ENCODE measurements at places on chromosomes 13 and 19. TPM values are rescaled to one million over a fixed set of nuclear protein-coding genes. Genes with fewer than 3 reads are reported as not detected.

DNA sequence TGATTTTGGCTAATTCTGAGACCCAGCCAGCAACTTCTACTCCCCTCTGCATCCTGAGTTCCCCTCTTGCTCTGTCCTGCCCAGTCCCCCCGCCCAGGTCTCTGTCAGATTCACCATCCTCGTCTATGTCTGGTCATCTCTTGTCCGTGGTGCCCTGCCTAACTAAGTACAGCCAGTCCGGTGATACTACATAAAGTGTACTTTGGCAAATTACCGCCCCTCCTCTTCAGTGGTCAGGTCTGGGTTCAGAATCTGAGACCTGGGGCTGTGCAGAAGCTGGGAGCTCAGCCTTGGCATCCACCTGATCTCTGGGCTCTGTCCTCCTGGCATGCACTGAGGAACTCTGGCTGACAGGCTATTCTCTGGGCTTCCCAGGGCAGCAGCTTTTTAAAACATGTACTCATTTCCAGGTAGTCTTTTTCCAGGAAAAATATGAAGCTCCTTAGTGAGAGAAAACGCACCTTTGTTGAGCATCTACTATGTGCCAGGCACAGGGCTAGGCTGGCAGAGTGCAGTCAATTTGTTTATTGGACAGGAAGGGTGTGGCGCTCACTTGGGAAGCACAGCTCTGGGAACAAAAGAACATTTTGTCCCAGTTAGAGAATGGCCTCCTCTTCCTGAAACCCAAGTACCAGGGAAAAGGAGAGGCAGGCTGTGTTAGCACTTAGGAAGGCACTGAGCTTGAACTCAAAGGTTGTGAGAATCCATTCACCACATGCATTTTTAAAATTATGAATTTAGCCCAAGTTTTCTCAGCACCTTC lies 88.9 kb downstream of the TSHZ3 start:
- no peak overlapping the region for H3K4me3 ChIP-seq
- H3K36me3 ChIP-seq, result no peaks in the 10 kb centered on the region
- no peak overlapping the region for H3K27ac ChIP-seq
- H3K27me3 ChIP-seq, result no peaks in the 10 kb centered on the region

DNA sequence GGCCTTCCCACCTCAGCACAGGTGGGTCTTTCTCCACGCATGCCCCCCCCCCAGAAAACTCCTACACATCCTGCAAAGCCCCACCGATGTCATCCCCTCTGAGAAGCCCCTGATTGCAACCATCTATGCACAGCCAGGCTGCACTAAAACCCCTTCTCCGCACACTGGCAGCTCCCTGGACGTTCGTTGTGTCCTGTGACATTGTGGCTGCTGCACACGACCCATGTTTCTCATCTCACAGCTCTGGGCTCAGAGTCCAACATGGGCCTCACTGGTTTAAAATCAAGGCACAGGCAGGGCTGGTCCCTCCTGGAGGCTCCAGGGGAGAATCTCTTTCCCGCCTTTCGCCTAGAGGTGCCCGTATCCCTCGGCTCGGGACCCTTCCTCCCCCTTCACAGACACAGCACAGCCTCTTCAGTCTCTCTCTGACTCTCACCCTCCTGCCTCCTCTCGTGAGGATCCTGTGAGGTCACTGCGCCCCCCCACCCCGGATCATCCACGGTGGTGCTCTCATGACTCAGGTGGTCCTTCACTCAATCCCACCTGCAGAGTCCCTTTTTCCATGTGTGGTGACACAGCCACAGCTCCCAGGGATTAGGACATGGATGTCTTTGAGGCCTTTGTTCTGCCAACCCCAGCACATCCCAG lies 71.2 kb downstream of the GADD45B start:
- no peaks in the 10 kb centered on the region for H3K36me3 ChIP-seq
- DNase-seq, result no peak
- peak overlapping the region; percentile 50 for H3K4me3 ChIP-seq
- peak overlapping the region; percentile 94 for H3K27ac ChIP-seq
- H3K27me3 ChIP-seq, result no peaks in the 10 kb centered on the region
- peaks cover 44% of the 10 kb centered on the region for H3K4me1 ChIP-seq

- H3K27ac ChIP-seq, result no peak overlapping the region
- H3K4me1 ChIP-seq, result no peaks in the 10 kb centered on the region
- no peak for DNase-seq
- H3K4me3 ChIP-seq, result peak overlapping the region; percentile 26
Observed at GRCh38 chr13:101150998-101151397, 265.3 kb downstream of the NALCN start.

Gene SEMA6B
- total RNA-seq, result 17.4 TPM

Gene VSTM1
- not detected for total RNA-seq

GRCh38 chr13:23743278-23744076 lies 145.7 kb downstream of the MIPEP start:
- no peaks in the 10 kb centered on the region for H3K27me3 ChIP-seq
- H3K4me1 ChIP-seq, result peaks cover 7% of the 10 kb centered on the region
- H3K4me3 ChIP-seq, result no peak overlapping the region
- no peaks in the 10 kb centered on the region for H3K36me3 ChIP-seq
- no peak for DNase-seq

- no peak overlapping the region for H3K4me3 ChIP-seq
- H3K27ac ChIP-seq, result no peak overlapping the region
- no peaks in the 10 kb centered on the region for H3K36me3 ChIP-seq
- no peaks in the 10 kb centered on the region for H3K27me3 ChIP-seq
Observed at GRCh38 chr13:90205081-90205480, 1142.4 kb upstream of the MIR17HG start.

GRCh38 chr19:50242581-50242980 lies 39.2 kb downstream of the MYH14 start:
- H3K27ac ChIP-seq, result no peak overlapping the region
- no peak overlapping the region for H3K4me3 ChIP-seq
- no peaks in the 10 kb centered on the region for H3K36me3 ChIP-seq
- no peaks in the 10 kb centered on the region for H3K4me1 ChIP-seq
- no peaks in the 10 kb centered on the region for H3K27me3 ChIP-seq

DNA sequence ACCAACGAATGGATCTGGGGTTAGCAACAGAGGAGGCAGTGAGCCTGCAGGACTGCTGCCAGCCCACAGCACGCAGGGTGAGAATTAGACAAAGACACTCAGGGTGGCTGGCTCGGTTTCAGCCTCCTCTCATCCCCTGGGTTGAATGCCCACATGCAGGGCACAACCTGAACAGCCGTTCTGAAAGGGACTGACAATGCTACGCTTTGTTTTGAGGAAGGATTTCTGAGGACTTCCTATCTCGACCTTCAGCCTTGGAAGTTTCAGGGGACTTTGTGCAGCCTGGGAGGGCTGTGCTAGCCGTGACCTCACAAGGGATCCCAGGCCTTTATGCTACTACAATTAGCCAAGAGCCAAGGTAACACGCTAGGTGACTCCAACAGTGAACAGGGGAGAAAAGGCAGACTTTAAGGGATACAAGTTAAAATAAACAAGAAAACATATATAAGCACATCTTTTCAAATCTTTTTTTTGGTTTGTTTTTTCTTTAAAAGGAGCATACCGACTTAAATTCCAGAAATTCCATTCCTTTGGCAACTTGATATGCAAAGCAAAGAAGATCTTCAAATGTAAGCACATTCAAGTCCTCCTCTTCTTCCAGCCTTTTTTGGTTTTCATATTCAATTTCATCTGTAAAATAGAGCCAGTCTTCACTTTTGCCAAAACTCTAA lies 34.5 kb upstream of the URAD start:
- no peak for DNase-seq
- H3K4me3 ChIP-seq, result no peak overlapping the region
- H3K4me1 ChIP-seq, result no peaks in the 10 kb centered on the region
- no peaks in the 10 kb centered on the region for H3K36me3 ChIP-seq

- DNase-seq, result no peak
- H3K4me1 ChIP-seq, result no peaks in the 10 kb centered on the region
- H3K4me3 ChIP-seq, result no peak overlapping the region
- no peaks in the 10 kb centered on the region for H3K27me3 ChIP-seq
Observed at GRCh38 chr13:59133903-59134302, 1029.8 kb downstream of the DIAPH3 start.

DNA sequence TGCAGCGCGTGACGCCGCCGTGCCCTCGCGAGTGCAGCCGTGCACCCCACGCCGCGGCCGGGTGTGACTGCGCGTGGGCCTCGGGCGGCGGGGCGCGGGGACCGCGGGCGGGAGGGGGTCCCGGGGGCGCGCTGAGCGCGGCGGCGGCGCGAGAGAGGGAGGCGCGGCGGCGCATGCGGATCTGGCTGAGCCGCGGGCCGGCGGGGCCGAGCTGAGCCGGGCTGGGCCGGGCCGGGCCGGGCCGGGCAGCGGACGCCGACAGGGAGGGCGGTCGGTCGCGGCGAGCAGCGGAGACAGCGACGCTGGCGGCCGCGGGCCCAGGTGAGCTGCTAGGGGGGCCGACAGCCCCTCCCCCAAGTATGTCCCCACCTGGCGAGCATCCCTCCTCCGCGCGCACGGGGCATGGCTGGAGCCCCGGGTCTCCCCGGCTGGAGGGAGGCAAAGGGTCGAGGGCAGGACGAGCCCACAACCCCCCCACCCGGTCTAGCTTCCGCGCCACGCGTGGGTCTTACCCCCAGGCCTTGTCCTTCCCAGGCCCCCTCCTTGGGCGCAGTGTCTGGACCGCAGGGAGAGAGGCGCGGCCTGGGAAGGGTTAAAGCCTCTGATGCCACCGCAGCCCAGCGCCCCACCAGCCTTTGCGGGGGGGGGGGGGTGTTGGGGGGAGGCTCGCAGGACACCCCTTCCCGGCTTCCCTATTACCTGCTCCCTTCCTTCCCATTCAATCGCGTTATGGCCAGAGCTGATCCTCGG lies at the start of gene SPTBN4:
TSS of gene SPTBN4 (plus strand) at position 17 of the 750 bp plus-strand sequence. CDS start 5,621 bp downstream, outside the sequence.
- peak within 1 kb of the TSS; percentile 35 for H3K27ac ChIP-seq
- peaks cover 25% of the 10 kb centered on the region for H3K4me1 ChIP-seq
- peak within 1 kb of the TSS; percentile 83 for H3K4me3 ChIP-seq
- no peaks in the 10 kb centered on the region for H3K36me3 ChIP-seq
- no peaks in the 10 kb centered on the region for H3K27me3 ChIP-seq
- no peak for DNase-seq

DNA sequence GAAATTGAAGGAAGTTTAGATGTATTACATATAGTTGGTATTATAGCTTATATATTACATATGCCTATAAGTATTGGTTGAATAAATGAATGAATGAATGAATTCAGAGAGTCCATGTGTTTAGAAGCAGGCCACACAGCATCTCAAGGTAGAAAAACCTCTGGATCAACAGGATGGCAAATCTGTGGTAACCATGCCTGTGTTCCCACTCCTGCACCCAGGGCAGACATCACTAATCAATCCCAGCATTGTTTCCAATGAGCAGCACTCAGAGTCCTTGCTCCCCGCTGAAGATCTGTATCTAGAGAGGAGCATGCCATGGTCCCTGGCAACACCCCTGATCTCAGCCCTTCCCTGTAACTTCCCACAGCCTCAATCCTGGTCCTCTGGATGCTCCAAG lies 944 bp downstream of the CEACAM19 start:
- no peak overlapping the region for H3K4me3 ChIP-seq
- no peak overlapping the region for H3K27ac ChIP-seq
- no peaks in the 10 kb centered on the region for H3K27me3 ChIP-seq
- DNase-seq, result no peak
- H3K4me1 ChIP-seq, result no peaks in the 10 kb centered on the region

GRCh38 chr13:19957320-19958154 lies 990 bp upstream of the ZMYM2 start:
- H3K27me3 ChIP-seq, result no peaks in the 10 kb centered on the region
- peak overlapping the region; percentile 97 for H3K27ac ChIP-seq
- no peaks in the 10 kb centered on the region for H3K36me3 ChIP-seq
- H3K4me3 ChIP-seq, result peak overlapping the region; percentile 84
- peak; percentile 34 for DNase-seq

- H3K4me3 ChIP-seq, result no peak overlapping the region
- H3K36me3 ChIP-seq, result no peaks in the 10 kb centered on the region
Observed at GRCh38 chr13:93561576-93562225, 335.1 kb downstream of the GPC6 start.

DNA sequence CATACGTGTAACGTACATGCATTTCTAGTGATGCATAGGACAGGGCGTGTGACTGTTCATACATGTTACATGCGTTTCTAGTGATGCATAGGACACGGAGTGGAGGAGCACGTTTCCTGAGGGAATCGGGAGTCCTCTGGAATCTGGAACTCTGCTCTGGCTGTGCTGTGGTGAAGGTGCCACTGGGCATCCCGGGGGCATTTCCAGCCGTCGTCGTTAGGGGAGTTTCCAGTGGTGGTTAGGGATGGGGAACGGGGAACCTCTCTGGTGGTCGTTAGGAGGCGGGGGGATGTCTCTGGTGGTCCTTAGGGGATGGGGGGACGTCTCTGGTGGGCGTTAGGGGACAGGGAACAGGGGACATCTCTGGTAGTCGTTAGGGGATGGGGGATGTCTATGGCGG lies 209.6 kb upstream of the SOX1 start:
- DNase-seq, result no peak
- H3K36me3 ChIP-seq, result no peaks in the 10 kb centered on the region
- H3K27me3 ChIP-seq, result no peaks in the 10 kb centered on the region
- no peak overlapping the region for H3K4me3 ChIP-seq
- H3K27ac ChIP-seq, result no peak overlapping the region
- H3K4me1 ChIP-seq, result no peaks in the 10 kb centered on the region

Gene ZNF98
- total RNA-seq, result 3.2 TPM

All from thoracic aorta (tissue), 2 donors.